Astrocyte (in vitro differentiated cells and primary cell): ENCODE measurements at places on chromosomes 2 and 18.

DNA sequence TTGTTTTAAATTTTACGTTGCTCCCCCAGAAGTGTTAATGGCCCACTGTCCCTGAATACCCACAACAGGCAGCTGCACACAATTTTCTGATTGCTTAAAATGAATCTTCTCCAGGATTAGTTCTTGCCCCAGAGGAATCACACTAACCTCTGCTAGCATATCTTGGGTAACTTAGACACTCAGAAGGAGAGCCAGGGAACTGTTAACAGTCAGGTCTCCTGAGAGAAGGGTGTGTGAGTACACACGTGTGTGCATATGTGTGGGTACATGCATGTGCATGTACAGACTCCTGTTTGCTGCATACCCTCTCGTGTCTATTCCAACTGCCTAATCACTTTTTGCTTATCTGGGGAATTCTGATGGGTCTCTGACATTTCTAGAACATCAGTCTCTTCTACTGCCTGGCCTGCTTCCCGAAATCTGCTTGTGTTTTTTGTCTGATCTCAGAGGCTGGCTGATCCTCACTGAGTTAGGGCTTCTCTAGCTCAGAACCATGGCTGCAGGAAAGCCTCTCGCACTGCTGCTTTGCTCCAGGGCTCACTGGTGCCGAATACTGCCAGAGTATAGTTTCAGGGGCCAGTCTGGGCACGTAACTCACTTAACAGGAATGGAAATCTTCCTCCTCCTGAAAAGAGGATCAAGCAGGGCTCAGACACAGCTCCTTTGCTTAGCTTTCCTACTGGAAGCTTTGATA lies 62.8 kb downstream of the PRELID3A start:
- DNase-seq, result no peak

GRCh38 chr2:109998-110397 lies 63.7 kb upstream of the FAM110C start:
- DNase-seq, result no peak

- DNase-seq, result no peak
These were observed 1.9 kb downstream of the GALNT5 start for GRCh38 chr2:157259386-157259785.

GRCh38 chr2:80894486-80894885 lies 589.9 kb upstream of the LRRTM1 start:
- DNase-seq, result no peak

DNA sequence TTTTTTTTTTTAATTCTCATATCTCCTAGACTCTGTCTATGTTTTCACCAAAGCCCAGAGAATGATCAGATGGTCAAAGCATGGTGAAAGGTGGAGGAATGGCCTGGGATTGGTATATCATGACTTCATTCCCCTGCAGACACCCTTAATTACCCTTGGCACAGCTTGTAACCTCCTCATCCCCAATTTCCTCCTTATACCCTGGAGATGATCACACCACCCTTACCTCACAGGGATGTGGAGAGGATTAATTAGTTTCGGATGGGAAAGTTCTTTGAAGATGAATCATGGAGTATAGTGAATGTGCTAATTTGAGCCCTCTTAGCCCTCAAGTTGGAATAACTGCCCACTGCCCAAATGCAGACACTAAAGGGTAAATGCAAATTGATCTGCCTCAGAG lies 138.0 kb upstream of the LYPD6 start:
- DNase-seq, result peak; percentile 17

DNA sequence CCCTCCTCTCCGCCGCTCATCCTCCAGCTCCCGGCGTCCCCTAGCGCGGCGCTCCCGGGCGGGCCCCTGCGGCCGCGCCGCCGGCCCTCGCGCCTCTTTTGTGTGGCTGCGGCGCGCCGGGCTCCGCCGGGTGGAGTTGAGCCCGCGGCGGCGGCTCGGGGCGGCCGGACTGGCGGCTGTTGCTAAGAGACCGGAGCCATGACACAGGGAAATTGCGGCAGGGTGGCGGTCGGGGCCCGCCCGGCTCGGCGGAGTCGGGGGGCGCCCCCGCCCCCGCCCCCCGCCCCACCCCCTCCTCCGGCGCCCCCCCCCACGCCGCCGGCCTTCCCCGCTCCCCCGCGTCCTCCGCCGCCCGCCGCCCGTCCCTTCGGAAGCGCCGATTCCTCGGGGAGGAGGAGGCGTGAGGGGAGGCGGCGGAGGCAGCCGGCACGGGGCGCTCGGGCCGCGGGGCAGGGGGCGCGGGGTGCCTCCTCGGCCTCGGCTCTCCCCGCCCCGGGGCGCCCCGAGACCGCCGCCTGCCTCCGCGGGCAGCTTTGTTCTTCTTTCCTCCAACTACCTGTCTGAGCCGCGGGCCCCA lies at the start of gene TMEM200C:
TMEM200C (minus strand) TSS at position 224 of the 577 bp plus-strand sequence. CDS start 3,459 bp downstream, outside the sequence.
- DNase-seq, result peak; percentile 17

DNA sequence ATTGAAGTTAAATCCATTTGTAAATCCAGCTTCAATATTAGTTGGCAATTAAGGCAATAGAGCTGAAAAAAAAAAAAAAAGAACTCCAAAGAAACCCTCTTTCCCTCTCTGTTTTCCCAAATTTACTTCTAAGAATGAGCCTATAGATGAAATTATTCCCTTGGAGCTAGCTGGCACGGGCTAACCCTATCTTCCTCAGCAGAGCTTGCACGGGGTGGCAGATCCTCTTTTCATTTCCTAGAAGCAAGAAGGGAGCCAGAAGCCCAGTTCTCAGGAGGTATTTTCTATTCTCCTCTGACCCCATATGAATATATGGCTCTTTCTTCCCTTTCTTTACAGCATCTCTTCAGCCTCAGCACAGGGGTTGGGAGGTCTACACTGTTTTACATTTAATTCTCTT lies 426.0 kb downstream of the TGIF1 start:
- no peak for DNase-seq

DNA sequence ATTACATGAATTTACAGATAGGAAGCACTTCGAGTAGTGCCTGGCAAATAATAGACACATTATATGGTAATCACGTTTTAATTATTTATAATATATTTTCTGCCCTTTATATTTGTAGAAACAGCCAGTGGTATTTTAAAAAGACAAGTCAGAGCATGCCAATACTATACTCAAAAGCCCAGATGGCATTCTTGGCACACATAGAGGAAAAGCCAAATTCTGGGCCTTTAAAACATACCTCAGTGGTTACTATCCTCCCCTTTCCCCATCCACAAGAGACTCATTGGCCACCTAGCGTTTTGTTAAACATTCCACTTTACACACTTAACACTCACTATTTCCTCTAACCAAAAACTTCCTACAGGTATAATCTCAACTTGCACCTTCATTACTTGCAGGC lies 63.3 kb upstream of the ZNF804A start:
- no peak for DNase-seq

- peak; percentile 51 for DNase-seq
These were observed 20.4 kb downstream of the IFIH1 start for GRCh38 chr2:162297925-162298552.

DNA sequence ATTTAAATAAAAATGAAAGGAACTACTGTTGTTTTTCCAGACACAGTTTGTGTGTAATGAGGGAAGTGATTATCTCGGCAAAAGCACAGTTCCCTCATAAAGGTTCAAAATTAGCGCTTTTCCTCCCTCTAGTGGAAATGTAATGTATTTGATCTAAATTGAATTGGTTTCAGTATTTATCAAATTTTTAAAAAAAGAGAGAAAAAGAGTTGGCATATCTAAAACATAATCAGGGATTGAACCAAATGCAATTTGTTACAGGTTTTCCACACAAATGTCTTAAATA lies 37.5 kb downstream of the CMPK2 start:
- DNase-seq, result peak; percentile 36

GRCh38 chr18:57519668-57520424 lies 66.7 kb downstream of the FECH start:
- DNase-seq, result no peak

- DNase-seq, result no peak
These were observed 2.9 kb downstream of the MEX3C start for GRCh38 chr18:51194604-51195003.

DNA sequence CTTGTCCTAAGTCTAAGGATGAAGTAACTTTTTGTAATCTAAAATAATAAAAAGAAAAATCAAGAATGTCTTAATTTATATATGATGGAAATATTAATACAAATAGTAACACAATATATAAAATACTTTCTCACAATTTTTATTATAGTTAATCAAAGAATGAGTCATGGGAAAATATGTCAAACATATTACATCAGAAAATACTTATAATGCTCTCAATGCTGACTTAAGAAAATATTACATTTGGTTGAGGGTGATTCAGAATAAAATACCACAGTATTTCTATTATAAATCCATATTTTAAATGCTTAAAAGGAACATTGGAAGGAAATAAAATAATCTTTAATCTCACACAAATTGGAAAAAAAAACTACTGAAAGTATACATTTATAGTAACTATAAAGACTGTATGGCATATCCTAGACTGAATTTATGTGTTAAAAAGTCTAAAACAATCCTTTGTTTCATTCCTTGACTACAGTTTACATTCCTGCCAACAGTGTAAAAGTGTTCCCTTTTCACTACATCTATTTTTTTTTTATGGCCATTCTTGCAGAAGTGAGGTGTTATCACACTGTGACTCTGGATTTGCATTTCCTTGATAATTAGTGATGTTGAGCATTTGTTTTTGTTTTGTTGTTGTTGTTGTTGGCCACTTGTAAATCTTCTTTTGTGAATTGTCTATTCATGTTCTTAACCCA lies 1573.5 kb upstream of the ACVR2A start:
- no peak for DNase-seq

DNA sequence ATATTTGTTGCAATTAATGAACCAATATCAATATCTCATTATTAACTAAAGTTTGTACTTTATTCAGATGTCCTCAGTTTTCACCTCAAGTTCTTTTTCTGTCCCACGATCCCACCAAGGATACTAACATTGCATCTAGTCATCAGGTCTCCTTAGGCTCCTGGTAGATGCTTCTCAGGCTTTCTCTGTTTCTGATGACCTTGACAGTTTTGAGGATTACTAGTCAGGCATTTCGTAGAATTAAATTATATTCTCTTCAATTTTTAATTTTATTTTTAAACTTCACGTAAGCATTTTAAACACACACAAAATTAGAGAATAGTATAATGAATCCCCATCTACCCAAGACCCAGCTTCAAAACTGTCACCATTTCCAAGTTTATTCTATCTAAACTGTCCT lies 5.6 kb upstream of the ACYP2 start:
- no peak for DNase-seq

- DNase-seq, result no peak
These were observed 34.9 kb upstream of the PLA2R1 start for GRCh38 chr2:160097326-160097725.

DNA sequence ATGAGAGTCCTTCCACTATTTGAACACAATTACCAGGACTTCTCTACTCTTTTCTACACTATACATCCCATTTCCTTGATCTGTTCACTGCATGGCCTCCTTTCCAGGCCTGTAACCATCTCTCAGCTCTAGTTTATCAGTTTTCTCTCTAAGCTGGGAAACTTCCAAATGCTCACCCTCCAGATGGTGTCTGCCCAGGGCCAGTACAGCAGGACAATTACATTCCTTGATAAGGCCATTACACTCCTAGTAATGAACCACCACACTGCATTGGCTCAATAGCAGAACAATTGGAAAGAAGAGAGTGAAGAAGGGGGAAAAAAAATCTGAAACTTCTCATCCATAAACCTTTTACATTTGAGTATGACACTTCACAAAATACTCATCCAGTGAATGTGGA lies 359.1 kb downstream of the ALK start:
- DNase-seq, result peak; percentile 61

DNA sequence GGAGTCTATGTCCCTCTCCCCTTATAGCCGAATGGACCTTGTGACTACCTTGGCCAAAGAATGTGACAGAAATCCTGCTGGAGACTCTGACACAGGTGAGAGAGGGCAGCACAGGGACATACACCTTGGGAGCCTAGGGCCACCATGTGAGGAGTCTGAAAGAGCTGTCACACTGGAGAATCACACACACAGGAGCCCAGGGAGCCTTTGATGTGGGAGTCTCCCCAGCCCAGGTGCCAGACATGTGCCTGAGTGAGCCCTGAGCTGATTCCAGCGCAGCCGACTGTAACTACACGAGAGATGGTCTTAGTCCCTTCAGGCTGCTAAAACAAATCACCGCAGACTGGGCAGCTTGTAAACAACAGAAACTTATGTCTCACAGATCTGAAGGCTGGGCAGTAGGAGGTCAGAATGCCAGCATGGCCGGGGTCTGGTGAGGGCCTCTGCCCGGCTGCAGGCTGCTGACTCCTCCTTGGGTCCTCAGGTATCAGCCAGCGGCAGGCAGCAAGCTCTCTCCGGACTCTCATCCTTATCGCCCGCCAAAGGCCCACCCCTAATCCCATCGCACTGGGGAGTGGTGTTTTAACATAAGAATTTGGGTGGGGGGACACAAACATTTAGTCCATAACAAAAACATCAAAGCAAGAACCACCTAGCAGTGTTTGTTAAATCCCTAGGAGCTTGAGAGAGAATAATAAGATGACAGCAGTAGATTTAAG lies 63.8 kb upstream of the GPR45 start:
- no peak for DNase-seq

- peak; percentile 78 for DNase-seq
These were observed 149.9 kb downstream of the RBM43 start for GRCh38 chr2:151111599-151112278.

GRCh38 chr2:123693836-123694235 lies 331.3 kb upstream of the CNTNAP5 start:
- DNase-seq, result no peak

DNA sequence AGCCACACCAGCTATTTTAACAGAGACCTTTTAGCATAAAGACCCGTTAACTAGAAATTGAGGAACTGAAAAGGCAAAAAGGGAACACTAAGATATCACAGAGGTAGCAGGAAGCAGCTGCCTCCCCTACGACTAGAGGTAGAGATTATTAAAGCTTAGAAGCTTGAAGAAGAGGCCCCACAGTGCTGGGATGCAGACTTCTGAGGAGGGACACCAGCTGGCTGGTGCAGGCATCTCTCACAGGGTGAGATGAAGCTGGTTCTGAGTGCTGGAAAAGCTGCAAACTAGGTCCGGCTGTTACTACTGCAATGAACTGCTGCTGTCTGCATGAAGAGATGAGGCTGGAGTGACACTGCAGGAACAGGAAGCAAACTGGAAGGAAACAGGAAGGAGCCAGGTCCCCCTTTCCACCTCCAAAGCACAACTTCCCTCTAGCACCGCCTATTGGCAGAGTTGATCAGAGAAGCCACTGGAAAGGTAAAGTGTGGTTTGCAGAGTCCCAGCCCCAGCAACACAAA lies 61.2 kb upstream of the MRPS9 start:
- no peak for DNase-seq

DNA sequence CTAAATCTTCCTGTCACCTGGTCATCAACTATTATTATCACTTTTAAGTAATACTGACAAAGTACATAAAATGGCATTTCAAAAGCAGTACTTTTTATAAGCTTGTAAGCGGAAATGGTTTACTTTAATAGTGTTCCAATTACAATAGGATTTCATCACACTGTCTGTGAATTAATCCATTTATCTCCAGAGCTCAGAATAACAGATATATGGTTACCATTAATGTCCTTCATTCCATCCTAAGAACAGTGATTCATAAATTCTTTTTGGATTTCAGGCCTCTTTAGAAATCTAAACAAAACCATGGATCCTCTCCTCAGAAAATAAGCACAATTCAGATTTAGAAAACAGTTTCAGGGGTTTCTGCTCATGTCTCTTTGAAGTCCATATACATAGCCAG lies 68.4 kb downstream of the PID1 start:
- DNase-seq, result no peak
